Effector memory CD8-positive, alpha-beta T cell (primary cell): ENCODE measurements at places on chromosomes 3 and 15.

GRCh38 chr3:40097131-40098117 is 212.1 kb upstream of the EIF1B start:
- no peak for DNase-seq

DNA sequence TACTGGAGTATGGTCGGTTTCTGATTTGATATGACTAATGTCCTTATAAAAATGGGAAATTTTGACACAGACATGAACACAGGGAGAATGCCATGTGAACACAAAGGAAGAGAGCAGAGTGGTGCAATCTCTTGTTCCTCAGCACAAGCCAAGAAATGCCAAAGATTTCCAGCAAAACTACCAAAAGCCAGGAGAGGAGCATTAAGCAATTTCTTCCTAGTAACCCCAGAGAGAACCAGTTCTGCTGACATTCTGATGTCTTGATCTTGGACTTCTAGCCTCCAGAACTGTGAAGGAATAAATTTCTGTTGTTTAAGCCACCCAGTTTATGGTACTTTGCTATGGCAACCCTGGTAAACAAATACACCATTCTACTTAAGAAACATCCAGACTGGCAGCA is 227.8 kb upstream of the MRPL3 start:
- no peak for DNase-seq

GRCh38 chr15:75646944-75647364 is 758 bp upstream of the SNX33 start:
- DNase-seq, result no peak

GRCh38 chr3:45583021-45583851 is 11.3 kb upstream of the LIMD1 start:
- DNase-seq, result no peak

GRCh38 chr3:151225040-151225975 is 22.3 kb upstream of the GPR171 start:
- DNase-seq, result no peak

DNA sequence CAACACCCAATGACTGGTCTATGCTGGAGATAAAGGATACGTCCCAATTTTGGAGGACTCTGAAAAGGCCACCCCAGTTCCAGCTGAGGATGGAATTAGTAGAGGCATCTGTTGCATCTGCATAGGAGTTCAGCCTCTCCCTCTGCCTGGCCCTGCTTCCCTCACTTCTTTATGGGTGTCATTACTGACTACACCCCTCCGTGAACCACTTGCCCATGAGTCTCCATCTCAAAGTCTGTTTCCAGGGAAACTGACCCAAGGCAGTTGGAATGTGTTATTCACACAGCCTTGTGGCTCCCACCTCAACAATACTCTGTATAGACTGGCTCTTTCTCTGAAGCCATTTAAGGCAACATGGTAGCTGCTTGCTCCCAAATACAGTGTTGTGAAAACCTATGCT is 21.4 kb upstream of the PCOLCE2 start:
- no peak for DNase-seq

GRCh38 chr3:188417766-188418165 is 263.8 kb downstream of the LPP start:
- no peak for DNase-seq

DNA sequence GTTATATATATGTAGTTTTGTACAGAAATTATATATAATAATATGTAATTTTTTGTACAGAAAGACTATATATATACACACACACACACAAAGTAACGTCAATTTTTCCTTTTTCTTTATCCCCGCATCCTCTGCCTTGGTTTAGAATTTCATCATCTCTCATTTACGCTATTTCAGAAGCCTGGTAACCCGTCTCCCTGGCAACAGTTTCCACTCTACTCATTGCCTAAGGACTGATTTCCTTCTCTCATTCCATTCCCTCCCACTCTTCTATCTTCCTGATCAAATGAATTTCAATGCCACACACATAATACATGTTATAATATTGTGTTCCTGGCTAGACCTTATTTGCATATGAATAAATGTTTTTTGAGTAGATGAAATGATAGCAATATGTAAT is 47.8 kb upstream of the NDN start:
- DNase-seq, result no peak

DNA sequence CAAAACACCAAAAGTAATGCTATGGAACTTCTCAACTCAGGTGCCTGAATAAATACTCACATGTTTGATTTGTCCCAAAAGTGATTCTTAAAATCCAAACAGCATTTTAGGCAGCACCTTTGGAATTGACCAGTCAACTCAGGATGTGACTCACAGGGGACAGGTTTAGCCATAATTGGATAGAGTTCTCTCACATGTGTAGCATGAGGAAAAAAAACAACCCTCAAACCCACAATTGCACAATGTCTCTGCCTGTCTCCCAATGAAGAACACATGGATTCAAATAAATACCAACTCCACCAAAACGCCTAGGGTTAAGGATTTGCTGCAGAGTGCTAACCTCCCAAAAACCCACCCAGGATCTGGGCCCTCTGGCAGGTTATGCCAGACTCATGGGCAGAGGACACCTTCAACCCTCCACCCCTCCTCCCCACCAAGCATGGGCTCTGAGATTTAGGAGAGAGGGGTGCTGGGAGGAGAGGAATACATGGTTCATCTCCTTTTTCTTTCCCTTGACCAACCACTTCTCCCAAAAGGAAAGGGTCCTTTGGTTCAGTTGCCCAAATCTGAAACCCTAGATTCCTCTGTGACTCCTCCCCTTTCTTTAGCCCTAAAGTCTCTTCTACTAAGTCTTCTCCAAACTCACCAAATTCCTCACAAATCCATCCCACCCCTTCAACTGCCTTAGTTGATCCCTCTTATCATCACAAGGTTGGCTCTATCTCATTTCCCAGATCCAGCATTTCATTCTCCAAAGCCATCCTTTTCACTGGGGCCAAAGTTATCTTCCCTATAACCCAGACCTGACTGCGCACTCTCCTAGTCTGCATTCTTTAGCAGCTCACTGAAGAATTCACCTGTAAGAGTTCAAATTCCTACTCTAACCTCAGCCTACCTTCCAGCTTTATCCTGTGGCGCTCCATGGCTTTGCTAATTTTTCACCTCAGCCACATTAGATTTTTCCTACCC is 7.7 kb downstream of the RYK start:
- no peak for DNase-seq

DNA sequence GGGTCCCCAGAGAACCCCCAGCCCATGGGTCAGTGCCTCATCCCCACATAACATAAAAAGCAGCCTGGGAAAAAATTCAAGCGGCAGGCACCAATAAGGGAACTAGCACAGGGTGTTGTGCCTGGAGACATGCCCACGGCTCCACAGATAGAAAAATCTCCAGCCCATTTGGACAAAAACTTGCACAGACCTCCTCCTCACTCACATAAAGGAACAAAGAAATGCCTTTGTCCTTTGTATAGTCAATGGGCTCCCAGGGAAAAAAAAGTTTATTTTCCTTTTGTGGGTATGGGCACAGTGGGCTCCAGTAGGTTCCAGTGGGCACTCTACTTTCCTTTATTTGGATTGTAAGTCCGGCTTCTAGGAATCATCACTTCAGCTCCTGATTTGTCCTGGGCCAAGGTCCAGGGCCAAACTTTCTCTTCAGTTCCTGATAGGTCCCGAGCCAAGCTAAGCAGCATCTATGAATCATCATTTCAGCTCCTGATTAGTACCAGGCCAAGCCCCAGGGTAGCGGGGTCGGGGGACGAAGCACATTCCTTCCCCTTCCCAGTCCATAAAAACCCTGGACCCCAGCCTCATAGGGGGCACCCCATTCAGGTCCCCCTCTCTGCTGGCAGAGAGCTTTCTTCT is 1.6 kb upstream of the DNAH12 start:
- no peak for DNase-seq

GRCh38 chr3:42061713-42062380 is 29.3 kb upstream of the TRAK1 start:
- no peak for DNase-seq

DNA sequence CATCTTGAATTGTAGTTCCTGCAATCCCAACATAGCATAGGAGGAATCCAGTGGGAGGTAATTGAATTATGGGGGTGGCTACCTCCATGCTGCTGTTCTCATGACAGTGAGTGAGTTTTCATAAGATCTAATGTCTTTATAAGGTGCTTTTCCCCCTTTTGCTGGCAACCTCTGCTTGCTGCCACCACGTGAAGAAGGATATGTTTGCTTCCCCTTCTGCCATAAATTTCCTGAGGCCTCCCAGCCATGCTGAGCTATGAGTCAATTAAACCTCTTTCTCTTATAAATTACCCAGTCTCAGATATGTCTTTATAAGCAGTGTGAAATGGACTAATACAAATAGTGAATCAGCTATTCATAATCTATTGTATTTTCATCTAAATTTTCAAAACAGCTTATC is 537.3 kb downstream of the EPHA3 start:
- no peak for DNase-seq

GRCh38 chr3:122937745-122938144 is 89.8 kb downstream of the SEMA5B start:
- DNase-seq, result no peak

DNA sequence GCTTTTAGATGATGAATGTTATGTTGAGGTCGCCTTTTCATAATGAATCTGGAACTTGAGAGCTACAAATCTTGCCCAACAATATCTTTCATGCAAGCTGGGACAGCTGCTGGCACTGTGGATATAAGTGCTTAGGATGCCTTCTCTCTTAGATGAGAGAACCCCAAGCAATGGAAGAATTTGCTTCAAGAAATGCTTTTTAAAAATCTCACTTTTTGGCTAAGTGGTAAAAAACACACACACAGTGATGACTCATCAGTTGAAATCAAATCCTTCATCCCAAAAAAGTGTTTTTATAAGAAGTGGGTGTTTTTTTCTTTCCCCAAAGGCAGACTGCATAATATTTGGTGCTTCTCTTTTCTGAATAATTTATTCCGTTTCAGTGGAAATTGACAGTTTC is 38.4 kb upstream of the GALNT15 start:
- DNase-seq, result no peak

DNA sequence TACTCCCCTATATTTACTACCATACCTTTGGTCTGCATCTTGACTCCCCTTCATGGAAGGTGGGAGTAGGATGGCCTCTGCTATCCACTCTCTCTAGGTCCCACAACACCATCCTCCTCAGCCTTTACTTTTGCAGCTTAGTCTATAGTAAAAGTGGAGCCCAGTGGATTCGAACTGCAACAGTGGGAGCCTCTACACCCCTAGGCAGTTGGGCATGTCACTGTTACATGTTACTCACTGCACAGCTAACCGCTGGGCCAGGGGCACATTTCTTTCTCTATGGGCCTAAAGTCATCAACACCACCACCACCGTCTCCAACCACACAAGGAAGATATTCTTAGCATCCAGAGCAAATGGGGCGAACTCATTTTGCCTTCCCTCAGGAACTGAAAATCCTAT is 62.9 kb downstream of the KLF13 start:
- no peak for DNase-seq

DNA sequence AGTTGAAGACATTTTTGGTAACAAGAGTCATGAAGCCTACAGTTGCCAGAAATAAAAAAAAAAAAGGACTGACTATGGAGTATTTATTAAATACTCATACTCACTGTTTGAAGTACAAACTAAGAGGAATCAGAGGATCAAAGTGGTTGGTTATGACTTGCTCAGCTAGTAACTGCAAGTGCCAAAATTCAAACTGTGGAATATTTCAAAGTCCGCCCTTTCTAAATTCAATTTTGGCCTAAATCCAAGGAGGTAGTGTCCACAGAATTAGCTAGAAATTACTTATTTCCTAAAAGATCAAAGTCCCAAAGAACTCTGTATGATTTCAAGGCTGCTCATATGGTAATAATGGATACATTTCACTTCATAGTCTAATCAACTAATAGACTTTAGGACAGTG is 274.5 kb downstream of the ZBTB20 start:
- DNase-seq, result no peak

- DNase-seq, result no peak
Measured at GRCh38 chr3:178345944-178346343, 190.3 kb upstream of the KCNMB2 start.
